Cardiac fibroblast (primary cell): ENCODE measurements at places on chromosomes 3 and 15.
A peak's percentile ranks its signal among the peaks of the same experiment; 100 is the strongest.

DNA sequence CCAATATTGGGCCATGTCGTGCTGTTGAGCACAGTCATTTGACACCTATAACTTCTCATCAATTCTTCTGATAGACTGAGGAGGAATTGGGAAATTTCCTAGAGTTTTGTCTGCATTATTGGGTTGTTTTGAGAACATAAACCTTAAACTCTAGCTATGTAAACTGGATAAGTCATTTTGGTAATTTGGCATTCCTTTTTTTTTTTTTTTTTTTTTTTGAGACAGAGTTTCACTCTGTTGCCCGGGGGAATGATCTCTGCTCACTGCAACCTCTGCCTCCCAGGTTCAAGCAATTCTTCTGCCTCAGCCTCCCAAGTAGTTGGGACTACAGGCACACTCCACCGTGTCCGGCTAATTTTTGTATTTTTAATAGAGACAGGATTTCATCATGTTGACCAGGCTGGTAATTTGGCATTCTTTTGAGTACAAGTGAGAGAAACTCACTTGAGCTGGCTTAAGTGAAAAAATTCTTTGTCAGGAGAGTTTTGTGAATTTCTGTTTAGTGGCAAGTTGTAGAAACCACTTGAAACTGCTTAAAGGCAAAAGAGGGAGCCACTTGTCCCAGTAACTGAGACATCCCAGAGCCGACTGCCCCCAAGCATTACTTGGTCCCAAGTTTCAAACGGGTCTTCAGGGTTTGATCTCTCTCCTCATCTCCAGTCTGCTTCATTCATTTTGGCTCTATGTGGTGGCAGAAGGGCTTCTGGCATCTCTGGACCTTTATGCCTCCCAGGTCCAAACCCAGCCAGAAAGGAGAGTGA is 34.9 kb downstream of the FLNB start:
- DNase-seq, result no peak

- no peak for DNase-seq
Measured at GRCh38 chr15:50126072-50126471, 7.0 kb upstream of the ATP8B4 start.

- DNase-seq, result no peak
Measured at GRCh38 chr3:126212250-126212619, 31.8 kb upstream of the ALDH1L1 start.

- DNase-seq, result peak; percentile 81
Measured at GRCh38 chr3:155960060-155960459, 89.6 kb downstream of the GMPS start.

DNA sequence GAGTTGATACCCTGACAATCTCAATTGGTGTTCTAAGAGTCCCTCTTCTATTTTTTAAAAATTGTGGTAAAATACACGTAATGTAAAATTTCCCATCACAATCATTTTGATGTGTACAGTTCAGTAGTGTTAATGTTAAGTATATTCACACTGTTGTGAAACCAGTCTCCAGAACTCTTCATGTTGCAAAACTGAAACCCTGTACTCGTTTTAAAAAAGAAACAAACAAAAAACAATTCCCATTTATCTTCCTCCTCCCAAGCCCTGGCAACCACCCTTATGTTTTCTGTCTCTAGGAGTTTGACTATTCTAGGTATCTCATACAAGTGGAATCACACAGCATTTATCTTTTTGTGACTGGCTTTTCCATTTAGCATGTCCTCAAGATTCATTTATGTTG is 28.7 kb upstream of the ALPK3 start:
- no peak for DNase-seq

GRCh38 chr3:22115581-22115980 is 364.6 kb upstream of the ZNF385D start:
- DNase-seq, result peak; percentile 60

DNA sequence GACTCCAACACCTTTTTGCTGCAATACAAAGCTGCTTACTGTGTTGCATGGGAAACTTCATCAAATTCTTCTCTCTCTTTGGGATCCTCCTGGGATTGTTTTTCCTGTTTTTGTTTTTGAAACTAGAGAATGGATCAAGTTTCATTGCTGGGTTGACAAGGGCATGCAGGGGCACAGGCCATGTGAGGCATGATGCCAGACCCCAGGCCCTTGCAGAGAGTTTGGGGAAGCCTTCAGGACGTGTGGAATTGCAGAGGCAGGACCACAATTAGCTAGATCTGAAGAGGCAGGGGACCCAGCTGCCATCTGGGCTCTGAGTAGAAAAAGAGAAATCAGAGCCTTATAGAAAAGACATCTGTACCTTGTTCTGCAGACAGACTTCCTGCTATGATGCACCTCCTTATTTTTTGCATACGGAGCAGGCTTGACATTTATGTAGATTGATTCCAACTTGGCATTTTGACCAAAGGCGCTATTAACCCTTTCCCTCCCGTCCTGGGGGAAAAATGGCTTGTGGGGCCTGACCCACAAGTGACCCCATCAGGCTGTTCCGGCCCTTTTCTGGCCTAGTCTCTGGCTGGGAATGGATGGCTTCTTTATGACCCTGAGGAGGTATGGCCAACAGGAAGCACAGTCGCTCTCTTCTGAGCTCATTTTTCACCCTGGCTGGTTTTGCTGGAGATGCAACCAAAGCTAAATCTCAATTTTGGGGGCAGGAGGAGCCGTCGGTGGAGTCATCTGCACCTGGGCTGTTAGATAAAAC is 44.3 kb upstream of the CHRNB4 start:
- no peak for DNase-seq

GRCh38 chr15:68791431-68792283 is 29.0 kb downstream of the ANP32A start:
- DNase-seq, result no peak

DNA sequence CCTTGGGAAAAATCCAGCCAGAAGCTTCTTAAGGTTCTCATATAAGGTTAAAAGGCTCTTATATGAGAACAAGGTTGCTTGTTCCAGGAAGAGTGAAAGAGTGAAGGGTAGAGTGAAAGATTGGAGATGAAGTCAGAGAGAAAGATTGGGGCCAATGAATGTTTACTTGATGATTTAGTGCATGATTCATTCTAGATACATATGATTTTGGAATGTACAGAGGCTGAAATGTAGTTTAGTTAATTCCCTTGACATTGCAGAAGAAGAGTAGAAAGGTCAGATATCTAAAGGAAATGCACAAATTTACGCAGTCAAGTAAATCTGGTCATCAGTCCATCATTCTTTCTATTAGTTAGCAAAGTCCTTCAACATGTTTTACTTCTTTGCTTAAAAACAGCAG is 619.8 kb upstream of the ZNF717 start:
- DNase-seq, result peak; percentile 58

GRCh38 chr3:45981346-45982074 is 14.1 kb downstream of the FYCO1 start:
- DNase-seq, result peak; percentile 37

DNA sequence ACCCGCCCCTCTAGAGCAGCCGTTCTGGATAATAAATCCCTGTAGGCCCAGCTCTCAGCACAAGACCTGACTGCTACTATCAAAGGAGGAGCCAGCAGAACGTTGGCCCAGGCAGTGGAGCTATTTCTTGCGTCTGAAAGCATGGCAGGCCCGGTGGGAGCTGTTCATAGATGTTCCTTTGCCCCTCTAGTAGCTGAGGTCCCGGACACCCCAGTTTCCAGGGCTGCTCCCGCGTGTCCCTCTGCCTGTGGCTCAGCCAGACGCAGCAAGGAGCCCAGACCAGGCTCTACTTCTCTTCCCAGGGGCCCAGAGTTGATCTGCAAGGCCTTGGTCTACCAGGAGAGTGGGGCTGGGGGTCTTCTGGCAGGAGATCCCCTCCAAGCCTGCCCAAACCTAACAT is 76.1 kb downstream of the FAM174B start:
- no peak for DNase-seq

- DNase-seq, result peak; percentile 80
Measured at GRCh38 chr15:58742022-58742813, 7.3 kb downstream of the ADAM10 start.

DNA sequence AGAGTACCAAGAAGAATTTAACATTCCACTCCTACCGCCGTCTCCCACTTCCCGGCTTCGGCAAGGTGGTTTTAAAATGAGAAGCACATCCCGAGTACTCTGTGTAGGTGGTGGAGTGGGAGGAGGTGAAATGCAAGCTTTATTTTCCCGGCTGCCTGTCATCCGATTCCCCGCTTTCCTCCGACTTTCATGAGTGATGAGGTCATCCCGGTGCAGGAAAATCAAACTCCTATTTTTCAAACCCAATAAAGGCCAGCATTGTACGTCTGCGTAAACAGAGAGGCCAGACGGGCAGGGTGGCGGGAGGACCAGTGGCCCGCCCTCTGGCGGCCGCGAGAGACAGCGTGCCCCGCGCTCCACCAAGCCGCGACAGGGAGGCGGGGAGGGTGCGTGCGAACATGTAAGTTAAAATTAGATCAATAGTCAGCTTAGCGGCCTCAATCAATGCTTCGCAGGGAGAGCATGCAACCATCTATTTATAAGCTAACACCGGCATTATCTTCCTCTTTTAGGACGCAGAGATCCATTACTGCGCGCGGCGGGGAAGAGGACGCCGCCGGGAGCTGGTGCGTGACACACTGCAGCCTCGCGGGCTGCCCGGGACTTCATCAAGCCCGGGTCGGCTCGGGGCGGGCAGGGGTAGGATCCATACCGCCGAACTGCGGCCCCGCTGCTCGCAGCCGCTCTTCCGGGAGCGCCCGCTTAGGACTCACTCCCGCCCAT is 163.3 kb downstream of the CD47 start:
- DNase-seq, result peak; percentile 77

GRCh38 chr3:125394406-125394805 is 19.3 kb upstream of the ZNF148 start:
- no peak for DNase-seq

- DNase-seq, result no peak
Measured at GRCh38 chr3:17110660-17111396, 226.1 kb downstream of the PLCL2 start.

DNA sequence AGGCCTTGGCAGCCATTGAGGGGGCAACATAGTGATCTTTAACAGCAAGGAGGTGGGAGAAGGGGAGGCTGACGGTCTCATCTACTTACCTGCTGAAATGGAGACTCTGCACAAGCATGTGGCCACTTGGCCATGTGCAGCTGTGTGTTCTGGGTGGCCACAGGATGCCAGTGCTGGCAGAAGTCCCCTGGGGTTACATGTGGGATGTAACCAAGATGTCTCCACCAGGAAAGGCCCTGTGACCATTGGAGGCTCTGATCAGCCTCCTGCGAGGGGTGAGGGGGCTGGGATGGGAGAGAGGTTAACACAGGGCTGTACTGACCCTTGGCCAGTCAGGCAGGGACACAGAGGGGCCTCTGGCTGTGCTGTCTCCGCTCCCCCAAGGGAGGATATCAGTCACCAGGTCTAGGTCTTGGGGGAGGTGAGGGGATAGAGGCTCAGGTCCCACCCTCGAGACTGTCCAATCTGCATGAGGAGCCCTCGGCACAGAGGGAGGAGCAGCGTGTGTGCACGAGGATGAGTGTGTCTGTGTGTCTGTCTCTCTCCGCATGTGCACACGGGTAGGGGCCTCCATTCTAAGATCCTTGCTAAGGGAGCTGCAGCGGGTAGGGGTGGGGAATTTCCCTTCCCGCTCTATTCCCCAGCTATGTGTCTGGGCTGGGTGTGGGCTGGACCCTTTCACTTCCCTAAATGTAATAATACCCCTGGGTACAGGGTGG is 19.5 kb downstream of the PRKCD start:
- DNase-seq, result no peak

DNA sequence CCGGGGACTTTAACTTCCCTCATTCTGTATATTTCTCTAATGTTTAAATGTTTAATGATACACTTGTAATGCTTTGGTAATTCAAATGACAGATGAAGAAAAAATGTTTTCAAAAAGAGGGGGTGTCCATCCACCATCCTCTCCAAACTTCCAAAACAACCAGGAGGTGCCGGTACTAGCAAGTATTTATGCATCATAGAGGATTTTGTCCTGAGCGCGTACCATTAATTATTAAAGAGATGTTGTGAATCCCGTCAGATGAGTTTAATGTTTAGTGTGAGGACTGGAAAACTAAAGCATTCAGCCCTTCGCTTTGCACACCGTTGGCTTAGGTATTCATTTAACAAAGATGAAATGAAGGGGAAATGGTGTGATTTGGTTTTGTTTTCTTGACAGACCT is 1.3 kb downstream of the SLC28A1 start:
- no peak for DNase-seq

GRCh38 chr3:182921665-182922355 is 58.5 kb downstream of the DCUN1D1 start:
- peak; percentile 54 for DNase-seq

DNA sequence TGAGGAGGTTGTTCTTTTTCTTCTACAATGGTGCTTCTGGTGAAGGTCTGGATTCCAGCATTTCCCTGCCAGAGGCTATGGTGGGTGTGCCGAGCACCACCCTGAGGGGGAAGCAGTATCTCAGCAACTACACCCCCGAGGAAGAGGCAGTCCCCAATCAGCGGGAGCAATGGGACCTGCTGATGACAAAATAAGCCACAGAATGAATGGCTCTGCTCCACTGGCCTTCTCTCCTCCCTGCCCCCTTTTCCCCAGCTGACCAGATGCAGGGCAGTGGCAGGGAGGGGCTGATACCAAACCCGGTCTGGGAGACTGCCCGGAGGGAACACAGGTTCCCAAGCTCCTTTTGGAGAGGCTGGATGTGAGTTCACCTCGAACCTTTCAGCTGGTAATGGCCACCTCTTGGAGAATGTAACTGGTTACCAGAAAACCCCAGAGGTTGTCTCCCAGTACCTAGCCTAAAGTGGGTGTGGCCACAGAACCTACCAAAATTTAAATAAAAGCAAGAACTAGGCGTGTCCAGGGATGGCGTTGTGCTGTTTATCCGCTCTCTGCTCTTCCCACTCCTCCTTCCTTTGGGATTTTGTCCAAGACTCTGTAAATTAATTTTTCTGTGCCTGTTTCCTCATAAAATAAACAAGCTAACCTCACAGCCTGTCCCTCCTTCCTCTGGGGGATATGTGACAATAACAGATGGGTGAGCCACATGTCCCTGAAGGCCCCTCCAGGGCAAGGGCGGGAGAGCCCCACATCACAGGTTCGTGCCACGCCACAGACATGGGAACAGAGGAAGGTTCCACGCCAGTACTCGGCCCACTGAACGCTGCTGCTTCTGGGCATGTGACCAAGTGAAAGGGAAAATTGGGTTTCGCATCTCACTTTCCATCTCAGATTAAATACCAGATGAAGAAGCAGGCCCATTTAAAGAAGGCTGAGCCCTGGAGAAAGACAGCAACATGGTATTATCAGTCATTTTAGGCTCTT is 35.1 kb upstream of the SPTBN5 start:
- DNase-seq, result no peak

DNA sequence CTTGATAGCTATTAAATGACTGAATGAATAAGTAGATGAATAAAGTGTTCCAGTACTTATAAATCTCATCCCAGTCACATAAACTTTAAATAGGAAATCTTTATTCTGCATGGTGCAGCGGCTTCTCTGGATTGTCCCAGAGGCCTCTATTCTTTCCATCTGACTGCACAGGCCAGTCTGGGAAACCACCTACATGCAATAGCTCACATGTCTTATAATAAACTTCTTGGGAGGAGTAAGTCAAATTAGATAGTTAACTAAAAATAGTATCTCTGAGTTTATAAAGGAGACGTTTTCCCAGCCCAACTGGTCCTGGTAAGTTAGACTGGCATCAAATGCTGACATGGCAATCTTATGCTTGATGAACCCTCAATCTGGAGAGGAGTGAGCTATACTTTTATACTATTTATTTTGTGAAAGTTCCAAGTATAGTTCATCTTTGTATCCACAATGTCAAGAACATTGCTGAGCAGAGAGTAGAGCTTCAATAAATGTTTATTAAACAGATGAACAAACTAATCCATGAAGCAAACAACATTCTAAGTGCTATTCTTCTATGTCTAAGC is 417.6 kb downstream of the TIGIT start:
- DNase-seq, result no peak

- DNase-seq, result no peak
Measured at GRCh38 chr3:97439373-97439772, 325.2 kb upstream of the ARL6 start.
